ENCODE measurements at places on chromosomes 2 and 18. TPM values are rescaled to one million over a fixed set of nuclear protein-coding genes. Genes with fewer than 3 reads are reported as not detected.

DNA sequence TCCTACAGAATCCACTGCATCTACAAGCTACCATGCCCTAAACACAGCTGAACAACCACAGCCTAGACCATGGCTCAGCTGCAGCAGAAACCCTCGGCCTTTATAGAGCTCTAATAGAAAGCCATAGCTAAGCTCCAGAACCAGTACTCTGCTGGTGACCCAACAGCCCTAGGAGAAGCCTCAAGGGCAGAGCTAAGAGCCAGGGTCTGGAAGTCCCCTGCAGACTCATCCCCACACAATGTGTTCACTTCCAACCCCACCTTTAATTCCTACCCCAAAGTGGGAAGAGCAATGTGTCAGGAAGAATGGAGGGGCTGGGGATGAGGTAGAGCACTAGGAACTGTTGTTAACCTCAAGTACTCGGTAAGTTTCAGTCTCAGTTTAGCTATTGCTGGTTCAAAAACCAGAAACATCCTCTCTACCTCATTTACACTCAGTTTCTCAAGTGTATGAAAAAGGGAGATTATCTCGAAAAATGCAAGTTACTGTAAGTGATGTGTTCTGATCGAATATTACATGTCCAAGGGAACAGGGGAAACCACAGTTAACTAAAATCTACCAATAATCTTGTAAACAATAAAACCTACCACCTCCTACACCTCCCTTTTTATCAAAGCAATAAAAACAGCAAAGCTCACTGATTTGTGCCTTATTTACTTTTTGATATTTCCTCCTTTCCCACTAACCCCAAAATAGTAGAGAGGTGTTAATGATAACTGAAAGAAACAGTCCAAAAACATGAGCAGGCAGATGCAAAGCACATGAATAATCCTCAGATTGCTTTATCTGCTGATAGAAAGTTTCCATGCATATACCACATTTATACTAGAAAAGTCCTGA, 36.2 kb downstream of the THADA start:
- no peak for DNase-seq

CD28 gene
- total RNA-seq: 2.9 TPM

DNA sequence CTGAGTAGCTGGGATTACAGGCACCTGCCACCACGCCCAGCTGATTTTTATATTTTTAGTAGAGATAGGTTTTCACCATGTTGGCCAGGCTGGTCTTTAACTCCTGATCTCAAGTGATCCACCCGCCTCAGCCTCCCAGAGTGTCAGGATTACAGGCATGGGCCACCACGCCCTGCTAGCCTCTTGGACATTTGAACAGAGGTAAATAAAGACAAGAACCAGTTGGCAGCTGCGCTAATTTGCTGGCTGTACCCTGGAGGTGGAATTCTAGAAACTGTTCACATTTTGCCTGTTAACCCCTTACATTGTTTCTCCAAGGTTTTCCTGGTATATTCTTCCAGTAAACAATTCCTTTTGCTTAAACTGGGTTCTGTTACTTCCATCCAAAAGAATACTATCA, 132.9 kb downstream of the CDH2 start:
- DNase-seq: no peak

DNA sequence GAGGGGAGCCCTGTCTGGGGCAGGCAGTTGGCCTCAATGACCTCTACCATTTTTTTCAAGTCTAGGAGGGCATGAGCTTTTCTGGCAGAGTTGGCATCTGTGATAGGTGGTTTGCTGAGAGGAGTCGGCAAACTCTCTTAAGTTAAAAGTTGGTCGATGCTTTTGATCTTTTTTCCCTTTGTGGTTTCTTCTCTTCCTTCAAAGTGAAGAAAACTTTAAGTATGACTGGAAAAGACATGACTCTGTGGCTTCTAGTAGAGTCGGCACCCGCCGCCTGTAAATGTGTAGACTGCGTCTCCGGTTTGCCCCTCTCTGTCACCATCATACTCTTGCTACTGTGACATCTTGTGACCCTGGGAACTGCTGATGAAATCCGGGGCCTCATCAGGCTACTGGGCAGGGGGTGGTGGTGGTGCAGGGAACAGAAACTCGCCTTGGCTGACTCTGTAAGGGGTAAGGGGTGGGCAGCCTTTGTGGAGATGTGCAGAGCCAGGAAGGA, 21.1 kb downstream of the INPP5D start:
- DNase-seq: no peak

GRCh38 chr18:77071061-77071460, 61.5 kb downstream of the MBP start:
- DNase-seq: no peak

GRCh38 chr2:215874418-215874817, 138.9 kb downstream of the MREG start:
- DNase-seq: no peak

GRCh38 chr2:204680576-204680975, 135.3 kb downstream of the PARD3B start:
- DNase-seq: no peak

GRCh38 chr2:55618025-55618274, 528 bp upstream of the PPP4R3B start:
- DNase-seq: no peak

- DNase-seq: no peak
These were observed 113.8 kb downstream of the CTAGE1 start for GRCh38 chr18:22303927-22304326.

DNA sequence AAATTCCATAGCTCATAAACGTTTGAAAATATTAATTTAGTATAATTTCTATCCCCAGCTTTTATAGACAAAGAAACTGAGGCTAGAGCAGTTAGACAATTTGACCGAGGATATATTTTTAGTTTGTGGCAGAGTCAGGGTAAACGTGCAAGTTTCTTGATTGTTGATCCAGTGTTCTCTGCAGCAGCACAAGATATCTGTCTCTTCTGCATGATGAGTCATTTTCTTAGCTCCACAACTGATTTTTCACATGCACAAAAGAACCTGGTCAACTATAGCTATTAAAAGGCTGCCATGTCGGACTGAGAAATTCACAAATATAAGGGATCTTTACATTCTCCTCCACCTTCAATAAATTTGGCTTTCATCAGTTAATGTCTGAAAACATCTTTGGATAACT, 143.4 kb upstream of the CYP26B1 start:
- DNase-seq: no peak

GRCh38 chr18:22391407-22392345, 26.0 kb downstream of the CTAGE1 start:
- DNase-seq: peak; percentile 44

- peak; percentile 88 for DNase-seq
These were observed 30.9 kb downstream of the MBP start for GRCh38 chr18:77101410-77102258.

GRCh38 chr2:218875692-218876246, 4.9 kb upstream of the WNT10A start:
- no peak for DNase-seq

GRCh38 chr18:46426021-46426678, 230.9 kb downstream of the LOXHD1 start:
- no peak for DNase-seq

DNA sequence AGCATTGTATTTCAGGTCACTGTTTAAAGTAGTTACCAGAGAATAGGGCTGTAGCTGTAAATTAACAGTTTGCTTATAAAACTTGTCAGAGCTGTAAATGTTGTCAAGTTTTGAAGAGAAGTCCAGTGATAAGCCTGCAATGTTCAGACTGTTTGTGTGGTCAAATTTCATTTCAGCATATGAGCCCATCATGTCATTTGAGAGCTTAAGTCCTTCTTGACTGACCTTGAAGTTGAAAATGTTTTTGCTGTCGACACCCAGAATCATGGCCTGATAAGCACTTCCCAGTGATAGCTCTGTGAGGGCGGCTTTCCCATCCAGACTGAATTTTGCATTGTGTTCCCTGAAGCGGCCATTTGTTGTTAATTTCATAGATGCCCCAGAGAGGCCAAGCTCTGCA, 32.4 kb downstream of the APOB start:
- no peak for DNase-seq

DNA sequence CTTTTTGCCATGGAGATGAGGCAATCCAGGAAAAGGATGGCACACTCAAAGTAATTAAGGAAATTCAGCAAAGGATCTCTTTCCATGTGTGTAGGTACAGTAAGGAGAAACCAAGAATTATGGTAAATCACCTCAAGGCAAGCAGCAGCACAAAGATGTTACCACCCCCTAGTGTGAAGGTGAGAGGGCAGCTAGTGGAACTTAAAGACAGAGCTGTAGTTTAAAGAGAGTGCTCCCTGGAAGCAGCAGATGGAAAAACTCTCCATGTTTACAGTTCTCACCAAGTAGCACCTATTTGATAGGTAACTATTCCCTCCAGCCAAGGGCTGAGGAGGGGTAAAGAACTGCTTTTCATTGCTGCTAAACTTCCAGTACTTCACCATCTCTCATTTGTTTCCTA, 860.4 kb upstream of the CRIM1 start:
- no peak for DNase-seq

- DNase-seq: no peak
These were observed 42.5 kb downstream of the SCTR start for GRCh38 chr2:119481501-119482455.

- no peak for DNase-seq
These were observed 219.4 kb downstream of the TGIF1 start for GRCh38 chr18:3669376-3669775.

DNA sequence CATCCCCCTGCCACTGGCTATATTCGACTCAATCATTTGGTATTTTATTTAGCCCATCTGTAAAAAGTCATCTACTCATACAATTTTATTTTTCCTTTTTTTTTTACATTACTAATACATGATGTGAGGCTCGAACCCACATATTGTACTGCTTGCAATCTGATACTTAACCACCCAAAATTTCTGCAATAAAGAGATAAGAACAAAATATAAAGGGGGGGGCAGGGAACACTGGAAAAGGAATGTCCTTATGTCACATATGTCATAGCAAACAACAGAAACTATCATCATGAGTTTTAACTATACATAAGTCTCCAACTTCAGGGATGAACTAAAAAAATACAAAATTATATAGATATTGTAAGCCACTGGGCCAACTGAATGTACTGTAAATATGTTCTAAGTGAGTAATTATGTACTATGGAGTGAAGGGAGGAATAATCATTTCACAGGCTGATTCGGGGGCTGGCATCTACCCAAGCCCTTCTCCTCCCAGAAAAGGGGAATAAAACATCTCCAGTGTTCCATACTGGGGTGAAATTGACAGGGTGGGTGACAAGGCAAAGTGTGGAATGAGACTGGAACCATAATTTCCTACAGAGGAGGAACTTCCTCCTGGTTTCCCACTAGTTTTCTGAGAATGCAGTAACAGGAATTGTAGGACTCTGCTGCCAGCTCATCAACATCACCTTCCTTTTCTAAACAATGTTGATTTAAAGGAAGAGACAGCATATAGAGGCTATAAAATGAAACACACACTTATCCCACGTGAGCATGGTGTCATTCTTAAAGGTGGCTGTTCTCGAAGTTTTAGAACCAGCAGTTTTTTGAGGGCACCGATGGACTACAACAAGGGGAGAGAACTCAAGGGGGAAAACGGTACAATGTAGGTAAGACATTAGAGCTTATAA, 79.5 kb downstream of the FARSB start:
- no peak for DNase-seq

DNA sequence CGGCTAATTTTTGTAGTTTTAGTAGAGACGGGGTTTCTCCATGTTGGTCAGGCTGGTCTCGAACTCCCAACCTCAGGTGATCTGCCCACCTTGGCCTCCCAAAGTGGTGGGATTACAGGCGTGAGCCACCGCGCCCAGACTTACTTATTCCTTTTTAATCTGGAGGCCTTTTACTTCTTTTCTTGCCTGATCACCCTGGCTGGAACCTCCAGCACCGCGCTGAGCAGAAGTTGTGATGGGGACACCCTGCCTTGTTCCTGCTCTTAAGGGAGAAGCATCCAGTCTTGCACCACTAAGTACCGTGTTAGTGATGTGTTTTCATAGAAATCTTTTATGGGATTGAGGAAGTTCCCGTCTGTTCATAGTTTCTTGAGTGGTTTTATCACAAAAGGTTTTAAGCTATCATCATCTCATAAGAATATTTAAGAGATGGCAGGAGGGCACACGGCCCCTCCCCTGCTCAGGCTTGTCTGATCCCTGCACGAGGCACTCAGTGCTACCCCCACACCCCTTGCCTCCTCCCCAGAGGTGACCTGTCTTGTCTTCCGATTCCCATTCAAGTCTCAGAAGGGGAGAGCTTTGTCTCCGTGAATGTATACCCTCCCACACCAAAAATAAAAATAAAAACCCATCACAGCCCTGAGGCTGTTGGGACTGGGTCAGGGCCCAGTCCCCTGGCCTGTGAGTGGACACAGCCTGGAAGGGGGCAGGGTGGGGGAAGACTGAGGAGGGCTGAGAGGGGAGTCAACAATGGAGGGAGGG, 65.3 kb upstream of the SMAD7 start:
- no peak for DNase-seq

DNA sequence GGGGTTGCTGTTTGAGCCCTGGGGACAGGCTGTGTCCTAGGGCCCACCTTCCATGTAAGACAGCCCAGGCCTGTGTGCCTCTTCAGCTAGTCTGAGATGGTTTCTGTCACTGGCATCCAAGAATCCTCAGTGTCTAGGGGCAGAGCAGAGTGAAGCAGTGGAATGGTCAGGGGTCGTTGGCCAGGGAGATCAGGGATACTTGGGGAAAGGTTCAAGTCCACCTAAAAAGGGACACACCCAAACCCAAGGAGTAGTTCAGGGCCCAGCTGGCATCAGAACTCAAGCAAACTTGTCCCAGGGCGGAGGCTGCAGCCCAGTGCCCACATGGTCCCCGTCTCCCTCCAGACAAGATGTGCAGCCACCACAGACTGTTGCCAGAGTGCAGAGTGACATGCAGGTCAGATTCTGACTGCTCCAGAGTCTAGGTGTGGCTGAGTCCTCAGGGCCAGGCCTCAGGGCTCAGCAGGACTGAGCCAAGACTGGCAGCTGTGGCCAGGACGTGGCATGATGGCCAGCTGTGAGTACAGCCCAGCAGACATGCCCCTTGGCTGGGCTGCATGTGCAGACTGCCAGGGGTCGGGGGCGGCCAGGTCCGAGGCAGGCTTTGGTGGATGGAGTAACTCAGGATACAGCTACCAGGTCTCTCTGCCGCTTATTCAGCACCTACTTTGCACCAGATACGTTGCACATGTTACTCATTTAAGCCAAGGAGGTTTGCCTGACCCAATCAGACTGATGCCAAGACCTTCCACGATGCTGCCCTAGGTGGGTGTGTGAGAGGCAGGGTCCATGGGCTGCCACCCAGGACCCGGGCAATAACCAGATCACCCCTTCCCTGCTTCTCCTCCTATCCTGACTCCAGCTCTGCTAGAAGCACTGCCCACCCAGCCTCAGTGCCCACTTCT, 146.6 kb downstream of the SMAD7 start:
- DNase-seq: peak; percentile 28

Measured in left cardiac atrium (tissue), 4 donors.